Ovary (tissue), 10 donors: ENCODE measurements at places on chromosomes 5 and 9.
A peak's percentile ranks its signal among the peaks of the same experiment; 100 is the strongest.

DNA sequence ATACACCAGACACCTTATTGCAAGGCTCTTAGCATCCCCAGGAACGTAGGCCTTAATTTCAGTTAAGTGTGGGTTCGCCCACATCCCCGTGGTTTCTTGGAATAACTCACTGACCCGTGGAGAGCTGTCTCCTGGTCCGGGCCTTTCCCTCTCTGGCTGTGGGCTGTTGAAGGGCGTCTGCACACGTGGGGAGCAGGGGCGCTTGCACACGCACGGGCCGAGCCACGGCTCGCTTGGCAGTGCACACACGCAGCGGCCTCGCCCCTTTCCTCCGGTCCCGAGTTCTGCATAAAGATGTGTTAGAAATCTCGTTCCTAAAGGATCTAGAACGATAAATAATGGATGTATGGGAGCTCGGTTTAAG lies 141.9 kb downstream of the PBX3 start:
- DNase-seq: peak; percentile 55

GRCh38 chr9:136341042-136341655 lies 13.8 kb downstream of the GPSM1 start:
- DNase-seq: no peak

GRCh38 chr5:143355710-143356109 lies 47.8 kb downstream of the NR3C1 start:
- peak; percentile 59 for DNase-seq

GRCh38 chr9:77019926-77020412 lies 514 bp downstream of the FOXB2 start:
- DNase-seq: no peak

- no peak for DNase-seq
These were observed 207.7 kb downstream of the PDE4D start for GRCh38 chr5:59685793-59686192.

- no peak for DNase-seq
These were observed 506.6 kb upstream of the MPDZ start for GRCh38 chr9:13786131-13786530.

- no peak for DNase-seq
These were observed 364.7 kb downstream of the PRELID2 start for GRCh38 chr5:145470396-145470979.

DNA sequence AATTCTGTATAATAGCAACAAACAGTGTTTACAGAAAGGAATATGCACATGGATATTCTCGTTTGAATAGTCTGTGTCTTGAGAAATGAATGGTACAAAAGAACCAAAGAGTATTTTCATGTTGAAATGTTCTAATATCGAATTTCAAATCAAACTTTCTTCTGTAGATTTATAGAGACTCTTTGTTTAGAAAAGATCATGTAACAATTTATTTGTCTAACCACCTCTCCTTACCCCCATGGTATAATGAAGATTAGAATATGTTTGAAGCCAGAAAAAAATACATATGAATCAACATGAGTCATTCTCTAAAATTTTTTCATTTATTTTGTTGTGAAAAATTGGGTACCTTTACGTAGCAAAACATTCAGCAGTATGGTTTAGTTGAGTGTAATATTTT lies 285.6 kb downstream of the PRR16 start:
- no peak for DNase-seq

DNA sequence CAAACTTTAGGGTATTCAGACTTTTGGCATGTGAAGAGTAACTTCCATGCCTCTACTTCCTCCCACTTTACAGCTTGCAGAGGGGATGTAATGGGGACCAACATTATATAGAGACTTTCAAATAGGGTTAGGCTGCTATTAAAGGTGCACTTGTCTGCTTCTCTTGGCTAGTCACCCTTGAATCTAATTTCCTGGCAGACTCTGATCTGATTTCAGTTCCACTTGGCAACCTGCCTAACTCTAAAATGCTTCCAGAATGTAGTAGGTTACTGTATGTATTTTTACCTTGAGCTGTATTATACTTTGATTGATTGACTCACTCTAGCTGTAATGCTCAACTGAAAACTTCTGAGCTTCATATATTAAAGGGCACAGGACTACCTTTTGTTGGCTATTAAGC lies 693.4 kb downstream of the KCTD16 start:
- no peak for DNase-seq

DNA sequence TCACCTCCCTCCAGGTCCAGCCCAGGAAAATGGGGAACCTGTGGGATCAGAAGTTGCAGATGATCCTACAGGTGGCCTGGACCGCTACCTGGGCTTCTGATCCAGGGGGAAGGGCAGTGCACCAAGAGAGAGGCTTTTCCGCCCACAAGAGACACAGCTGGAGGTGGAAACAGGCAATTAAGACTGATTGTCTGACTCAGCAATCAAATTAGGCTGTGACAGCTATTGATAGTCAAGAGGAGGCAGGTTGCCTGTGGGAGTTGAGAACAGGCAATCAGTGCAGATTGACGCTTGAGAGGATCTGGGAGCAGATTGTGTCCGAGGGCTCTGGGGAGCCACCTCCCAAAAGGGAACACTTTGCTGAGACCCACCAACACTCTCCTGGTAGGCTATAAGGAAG lies 71.1 kb upstream of the SLC44A1 start:
- no peak for DNase-seq

- DNase-seq: no peak
These were observed 83.6 kb downstream of the SMC2 start for GRCh38 chr9:104177676-104178075.

GRCh38 chr9:112331674-112331952 lies 1.8 kb downstream of the PTBP3 start:
- no peak for DNase-seq

DNA sequence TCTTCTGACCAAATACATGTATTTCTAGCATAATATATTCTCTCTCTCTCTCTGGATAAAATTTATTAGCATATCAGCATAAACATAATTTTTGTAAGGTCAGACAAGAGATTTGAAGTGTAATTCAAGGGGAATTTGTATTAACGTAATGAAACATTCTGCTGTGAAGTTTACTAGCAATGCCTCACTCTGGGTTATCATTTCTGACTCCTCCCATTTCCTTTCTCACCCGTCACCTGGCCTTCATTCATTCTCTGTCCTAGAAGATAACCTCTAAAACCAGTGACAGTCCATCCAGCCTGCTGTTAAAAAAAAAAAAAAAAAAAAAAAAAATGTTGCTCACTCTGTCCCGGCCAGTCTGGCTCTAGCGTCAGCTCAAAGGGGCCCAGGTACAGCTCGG lies 27.1 kb downstream of the GRAMD2B start:
- no peak for DNase-seq

DNA sequence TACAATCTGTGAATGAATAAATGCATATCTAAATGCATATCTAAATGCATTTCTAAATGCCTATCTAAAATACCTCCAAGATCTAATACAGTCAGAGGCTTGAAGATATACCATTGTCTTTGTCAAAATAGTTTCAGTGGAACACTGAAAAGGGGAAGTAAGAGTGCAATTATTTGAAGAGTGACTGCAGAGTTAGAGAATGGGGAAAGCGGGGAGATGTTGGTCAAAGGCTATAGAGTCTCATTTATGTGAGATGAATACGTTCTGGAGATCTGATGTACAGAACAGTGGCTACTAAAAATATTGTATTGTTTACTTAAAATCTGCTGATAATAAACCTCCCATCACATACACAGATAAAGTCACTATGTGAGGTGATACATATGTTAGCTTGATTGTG lies 1126.2 kb upstream of the CDH9 start:
- DNase-seq: no peak

- DNase-seq: no peak
These were observed 328.1 kb downstream of the HINT1 start for GRCh38 chr5:130836729-130837649.

GRCh38 chr9:3879315-3879714 lies 353.5 kb upstream of the RFX3 start:
- no peak for DNase-seq

DNA sequence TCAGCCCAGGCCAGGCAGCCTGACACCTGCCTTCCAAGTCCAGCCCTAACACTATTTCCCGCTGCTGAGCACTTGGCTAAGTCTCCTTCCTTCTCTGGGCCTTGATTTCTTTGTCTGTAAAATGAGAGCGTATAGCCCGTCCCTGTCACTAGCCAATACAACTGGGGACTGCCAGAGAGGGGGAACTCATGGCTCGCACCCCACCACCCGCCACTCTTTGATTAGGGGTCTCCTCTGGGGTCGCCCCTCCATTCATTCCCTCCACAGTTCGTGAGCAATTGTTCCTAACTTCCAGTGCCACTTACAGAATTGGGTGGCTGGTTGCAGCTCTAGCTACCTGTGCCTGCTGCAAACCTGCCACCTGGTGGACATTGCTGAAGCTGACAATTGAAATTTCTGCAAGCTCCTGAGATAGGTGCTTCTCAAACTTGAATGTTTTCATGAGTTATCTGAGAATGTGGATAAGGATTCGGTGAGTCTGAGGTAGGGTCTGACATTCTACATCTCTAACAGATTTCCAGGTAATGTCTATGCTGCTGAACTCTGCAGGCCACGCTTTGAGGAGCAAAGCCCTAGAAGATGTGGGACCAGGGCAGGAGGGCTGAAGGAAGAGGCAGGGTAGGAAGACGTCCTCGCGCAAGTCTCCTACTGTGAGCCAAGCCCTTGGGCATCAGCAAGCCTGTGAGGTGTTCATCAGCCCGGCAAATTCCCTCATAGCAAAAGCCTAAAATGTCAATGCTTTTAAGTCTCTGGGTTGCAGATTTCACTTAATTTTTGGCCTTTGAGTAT lies 13.3 kb upstream of the RECK start:
- peak; percentile 55 for DNase-seq

GRCh38 chr9:114897196-114897595 lies 33.2 kb downstream of the TNFSF8 start:
- no peak for DNase-seq

DNA sequence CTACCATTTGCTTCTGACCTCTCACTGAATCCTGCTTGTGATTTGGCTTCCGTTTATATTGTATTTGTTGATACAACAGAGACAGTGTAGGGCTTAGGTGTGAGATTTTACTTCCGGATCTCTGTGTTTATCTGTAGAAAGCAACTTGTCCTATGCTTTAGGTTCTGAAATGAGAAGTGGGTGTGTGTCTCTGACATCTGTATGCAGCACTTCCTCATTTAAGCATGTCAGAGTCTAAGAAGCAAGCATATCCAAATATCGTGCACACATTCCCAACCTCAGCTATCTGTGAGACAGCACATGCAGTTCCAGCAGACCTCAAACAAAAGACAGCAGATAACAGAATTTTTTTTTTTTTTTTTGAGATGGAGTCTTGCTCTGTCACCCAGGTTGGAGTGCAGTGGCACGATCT lies 16.3 kb downstream of the KLF9 start:
- DNase-seq: peak; percentile 6

DNA sequence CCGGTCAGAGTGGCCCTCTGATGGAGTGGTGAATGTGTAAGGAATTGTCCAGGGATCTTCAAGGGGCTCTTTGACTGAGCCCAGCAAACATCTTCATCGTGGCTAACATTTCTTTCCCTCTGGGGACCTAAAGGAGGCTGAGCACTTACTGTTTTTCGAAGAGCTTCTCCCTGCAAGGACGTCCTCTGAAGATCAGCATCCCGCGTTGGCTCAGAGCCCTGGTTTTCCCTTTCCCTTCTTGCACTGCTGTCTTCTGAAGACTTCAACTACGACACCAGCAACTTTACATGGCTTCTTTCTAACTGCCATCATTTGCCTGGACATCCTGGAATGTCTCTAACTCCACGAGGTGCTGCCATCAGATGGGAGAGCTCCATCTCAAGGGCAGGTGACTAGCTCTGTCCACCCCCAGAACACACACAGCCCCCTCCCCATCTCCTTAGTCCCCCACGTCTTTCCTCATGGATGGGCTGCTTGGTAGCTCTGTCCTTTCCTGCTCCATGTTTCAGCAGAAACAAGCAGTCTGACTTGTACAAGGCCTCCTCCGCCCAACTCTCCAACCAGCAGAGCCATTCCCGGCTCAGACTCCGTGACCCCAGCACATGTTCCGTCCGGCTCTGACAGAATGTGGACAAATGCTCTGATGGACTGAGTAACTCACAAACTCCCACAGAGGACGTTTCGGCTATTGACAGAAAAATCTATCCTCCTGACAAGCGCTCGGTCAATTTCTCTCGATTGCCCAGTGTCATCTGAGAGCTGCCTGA lies 17.1 kb downstream of the SHB start:
- DNase-seq: no peak

DNA sequence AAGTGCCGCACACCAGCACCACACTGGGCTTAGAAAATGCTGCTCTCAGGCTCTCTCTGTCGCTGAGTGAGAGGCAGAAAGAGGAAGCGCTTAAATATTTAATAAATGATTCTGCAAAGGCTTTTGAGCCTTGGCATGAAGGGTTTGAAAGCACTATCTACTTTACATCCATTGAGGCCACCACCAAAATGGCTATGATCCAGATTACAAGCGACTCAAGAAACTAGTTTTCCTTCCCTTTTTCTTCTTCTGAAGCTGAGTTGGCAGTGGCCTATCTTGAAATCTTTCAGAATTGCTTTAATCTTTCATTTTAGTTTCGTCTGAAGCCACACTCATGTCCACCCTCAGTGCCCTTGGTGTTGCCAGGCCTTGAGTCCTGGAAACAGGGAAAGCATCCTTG lies 59.5 kb downstream of the EBF1 start:
- no peak for DNase-seq

GRCh38 chr9:134037641-134038040 lies 12.4 kb downstream of the BRD3OS start:
- no peak for DNase-seq

DNA sequence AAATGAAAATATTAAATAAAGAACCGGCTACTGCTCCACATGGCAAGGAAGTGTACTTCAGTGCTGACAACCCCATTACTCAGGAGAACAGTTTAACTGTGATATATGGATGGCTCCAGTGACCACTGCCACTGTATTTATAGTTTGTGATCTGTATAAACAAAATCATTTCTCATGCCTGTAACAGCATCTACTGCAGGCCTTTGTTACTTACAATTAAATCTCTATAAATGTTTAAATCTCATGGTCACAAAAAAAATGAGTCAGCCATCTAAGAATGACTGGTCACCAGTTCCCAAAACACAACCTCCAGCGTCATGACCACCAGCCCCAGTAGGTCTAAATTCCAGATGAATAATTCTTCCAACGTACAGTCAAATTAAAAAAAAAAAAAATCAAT lies 24.6 kb downstream of the SERINC5 start:
- DNase-seq: no peak

DNA sequence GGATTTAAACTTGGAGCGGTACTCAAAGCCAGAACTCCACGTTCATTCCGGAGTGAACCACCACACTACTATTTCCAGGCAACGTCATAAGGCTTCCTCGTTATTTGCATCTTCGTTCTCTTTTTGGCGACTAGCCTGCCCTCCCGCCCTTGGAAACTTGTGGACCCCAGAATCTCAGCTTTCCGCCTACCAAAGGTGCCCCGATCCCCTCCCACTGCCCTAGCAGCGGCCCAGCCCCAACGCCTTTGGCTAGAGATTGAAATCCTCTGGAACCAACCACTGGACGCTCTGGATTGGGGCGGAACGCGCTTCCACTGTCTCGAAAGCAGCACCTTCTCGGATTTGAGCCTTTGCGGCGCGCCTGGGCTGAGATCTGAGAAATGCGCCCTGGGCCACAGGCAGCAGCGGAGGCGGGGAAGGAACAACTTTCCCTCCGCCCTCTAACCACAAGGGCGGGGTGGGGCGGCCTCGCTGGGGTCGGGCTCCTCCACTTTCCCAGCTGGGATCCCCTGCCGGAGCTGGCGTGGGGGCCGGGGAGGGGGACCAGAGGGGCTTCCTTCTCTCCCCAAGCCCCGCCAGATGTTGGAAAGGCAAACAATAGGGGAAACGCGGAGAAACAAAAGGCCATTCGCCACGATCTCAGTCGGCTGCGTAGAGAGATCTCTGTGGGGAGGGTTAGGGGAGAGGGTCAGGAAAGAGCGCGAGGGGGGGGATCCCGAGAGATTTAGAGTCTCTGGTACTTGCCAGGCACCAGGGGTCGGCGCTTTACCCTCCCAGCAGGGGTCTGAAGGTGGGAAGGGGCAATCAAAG lies 1.3 kb downstream of the MOB3B start:
- DNase-seq: peak; percentile 86
